PC-3 (cell line): ENCODE measurements at places on chromosomes 11 and 22.

DNA sequence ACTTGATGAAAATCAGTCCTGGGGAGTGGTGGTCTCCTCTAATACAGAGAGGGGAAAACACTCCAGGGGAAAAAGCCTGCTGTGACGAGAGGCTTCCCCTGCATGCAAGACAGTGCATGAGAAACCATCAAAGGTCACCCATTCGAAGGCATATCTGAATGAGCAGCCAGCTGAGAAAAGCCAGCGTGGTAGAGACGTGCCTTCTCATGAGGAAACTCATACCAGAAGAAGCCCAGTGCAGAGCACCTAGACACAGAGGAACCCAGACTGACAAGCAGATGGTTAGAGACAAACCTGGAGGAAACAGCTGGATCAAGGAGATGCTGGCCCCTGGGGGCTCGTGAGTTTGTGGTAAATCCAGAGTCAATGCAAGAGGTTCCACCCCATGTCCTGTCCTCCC is 534.8 kb downstream of the BRD1 start:
- no peak overlapping the region for H3K27ac ChIP-seq
- 0 out of 2 replicates have a peak, but pooled peaks cover 11% of the 10 kb centered on the region for H3K27me3 ChIP-seq
- no peak for DNase-seq
- H3K36me3 ChIP-seq = no peaks in the 10 kb centered on the region
- H3K4me3 ChIP-seq = no peak overlapping the region

GRCh38 chr22:24030186-24030702 is 19.1 kb downstream of the CABIN1 start:
- DNase-seq = no peak
- no peaks in the 10 kb centered on the region for H3K36me3 ChIP-seq
- H3K27ac ChIP-seq = no peak overlapping the region
- no peaks in the 10 kb centered on the region for H3K27me3 ChIP-seq

- no peak for DNase-seq
- H3K27ac ChIP-seq = no peak overlapping the region
- no peaks in the 10 kb centered on the region for H3K36me3 ChIP-seq
Observed at GRCh38 chr11:9274499-9275258, 9.5 kb upstream of the DENND5A start.

DNA sequence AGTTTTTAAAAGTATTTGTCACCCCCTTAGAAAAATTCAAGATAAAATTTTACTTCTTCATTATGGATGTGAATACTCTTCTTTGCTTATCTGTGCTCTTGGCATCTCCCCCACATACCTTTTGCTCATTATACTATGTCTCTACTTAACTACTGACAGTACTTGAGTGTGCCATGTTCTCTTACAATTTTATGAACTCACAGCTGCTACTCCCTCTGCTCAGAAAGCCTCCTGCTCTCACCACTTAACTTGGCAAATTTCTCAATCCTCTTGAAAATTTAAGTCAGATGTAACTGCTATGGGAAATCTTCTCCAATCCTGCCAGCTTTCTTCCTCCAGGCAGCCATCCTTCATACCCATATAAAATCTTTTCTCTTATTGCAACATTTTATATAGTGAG is 163.4 kb downstream of the CNTN5 start:
- H3K4me1 ChIP-seq = no peaks in the 10 kb centered on the region
- no peaks in the 10 kb centered on the region for H3K27me3 ChIP-seq
- no peaks in the 10 kb centered on the region for H3K36me3 ChIP-seq
- H3K4me3 ChIP-seq = no peak overlapping the region

- peaks cover 17% of the 10 kb centered on the region for H3K4me1 ChIP-seq
- no peaks in the 10 kb centered on the region for H3K27me3 ChIP-seq
- no peak overlapping the region for H3K27ac ChIP-seq
- H3K36me3 ChIP-seq = no peaks in the 10 kb centered on the region
- no peak overlapping the region for H3K4me3 ChIP-seq
Observed at GRCh38 chr11:18696638-18697225, 1.8 kb upstream of the TMEM86A start.

GRCh38 chr11:16809886-16810668 is 71.6 kb downstream of the C11orf58 start:
- H3K4me1 ChIP-seq = peaks cover 28% of the 10 kb centered on the region
- no peaks in the 10 kb centered on the region for H3K27me3 ChIP-seq
- no peak overlapping the region for H3K4me3 ChIP-seq
- DNase-seq = peak; percentile 82
- H3K36me3 ChIP-seq = no peaks in the 10 kb centered on the region
- no peak overlapping the region for H3K27ac ChIP-seq

- H3K36me3 ChIP-seq = no peaks in the 10 kb centered on the region
- H3K27me3 ChIP-seq = no peaks in the 10 kb centered on the region
Observed at GRCh38 chr22:33105501-33105911, 47.3 kb upstream of the SYN3 start.

GRCh38 chr11:80849253-80849652 is 1408.4 kb upstream of the TENM4 start:
- DNase-seq = no peak
- no peaks in the 10 kb centered on the region for H3K36me3 ChIP-seq
- H3K4me1 ChIP-seq = no peaks in the 10 kb centered on the region
- no peaks in the 10 kb centered on the region for H3K27me3 ChIP-seq

- H3K27me3 ChIP-seq = no peaks in the 10 kb centered on the region
- H3K4me1 ChIP-seq = peaks cover 11% of the 10 kb centered on the region
- peak; percentile 55 for DNase-seq
- no peak overlapping the region for H3K4me3 ChIP-seq
Observed at GRCh38 chr11:87726506-87726905, 448.7 kb downstream of the RAB38 start.

- H3K4me1 ChIP-seq = 0 out of 2 replicates have a peak, but pooled peaks cover 3% of the 10 kb centered on the region
- no peak overlapping the region for H3K27ac ChIP-seq
- no peaks in the 10 kb centered on the region for H3K27me3 ChIP-seq
Observed at GRCh38 chr11:119144825-119145486, 3.9 kb upstream of the ABCG4 start.

DNA sequence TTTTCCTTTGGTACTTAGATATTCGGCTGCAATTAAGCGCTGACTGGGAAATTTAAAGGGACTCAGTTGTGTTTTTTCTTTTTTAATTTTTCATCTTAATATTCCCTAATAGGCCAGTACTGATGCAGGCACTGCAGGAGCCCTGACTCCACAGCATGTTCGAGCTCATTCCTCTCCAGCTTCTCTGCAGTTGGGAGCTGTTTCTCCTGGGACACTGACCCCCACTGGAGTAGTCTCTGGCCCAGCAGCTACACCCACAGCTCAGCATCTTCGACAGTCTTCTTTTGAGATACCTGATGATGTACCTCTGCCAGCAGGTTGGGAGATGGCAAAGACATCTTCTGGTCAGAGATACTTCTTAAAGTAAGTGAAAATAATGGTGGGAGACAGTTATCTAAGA is 3.8 kb downstream of the YAP1 start:
- H3K36me3 ChIP-seq = peaks cover 20% of the 10 kb centered on the region; the same call in 1 of the 2 replicates
- no peak for DNase-seq
- no peak overlapping the region for H3K4me3 ChIP-seq
- peaks cover 61% of the 10 kb centered on the region for H3K4me1 ChIP-seq

- no peaks in the 10 kb centered on the region for H3K36me3 ChIP-seq
- no peaks in the 10 kb centered on the region for H3K4me1 ChIP-seq
- no peak for DNase-seq
- no peak overlapping the region for H3K27ac ChIP-seq
- peaks cover 15% of the 10 kb centered on the region; the same call in 1 of the 2 replicates for H3K27me3 ChIP-seq
- H3K4me3 ChIP-seq = no peak overlapping the region
Observed at GRCh38 chr22:45034156-45034555, 24.4 kb upstream of the PHF21B start.

- peaks cover 13% of the 10 kb centered on the region; the same call in 1 of the 2 replicates for H3K4me1 ChIP-seq
- peak within 1 kb of the TSS; percentile 77 for H3K4me3 ChIP-seq
- H3K27ac ChIP-seq = no peak within 1 kb of the TSS
- no peaks in the 10 kb centered on the region for H3K27me3 ChIP-seq
- no peaks in the 10 kb centered on the region for H3K36me3 ChIP-seq
Observed at GRCh38 chr11:3165152-3165705, at the start of gene OSBPL5. Gene OSBPL5 (minus strand): TSS chr11:3165310. CDS start chr11:3129148, 36,162 bp downstream.
